Tracheal epithelial cell (primary cell): ENCODE measurements at places on chromosomes 3 and 15. TPM values are rescaled to one million over a fixed set of nuclear protein-coding genes. Genes with fewer than 3 reads are reported as not detected.

Gene SAMD7
- not detected in 2 replicates for total RNA-seq

Gene MST1R
- 8.7 and 29.2 TPM in 2 replicates for total RNA-seq

Gene ABTB1
- 4.1 and 5.1 TPM in 2 replicates for total RNA-seq

Gene CLDN18
- not detected in 2 replicates for total RNA-seq

Gene STRIT1
- not detected in 2 replicates for total RNA-seq

Gene NR2E3
- total RNA-seq: under 0.01 TPM in 1 of 2 replicates, not detected in the other

Gene TNNC1
- 0.48 TPM in 1 of 2 replicates, not detected in the other for total RNA-seq

Gene PRSS50
- total RNA-seq: not detected in 2 replicates

Gene ZBED2
- total RNA-seq: 8.3 and 11.8 TPM in 2 replicates

Gene P4HTM
- total RNA-seq: 15.4 and 20.7 TPM in 2 replicates

Gene DUOXA2
- not detected in 2 replicates for total RNA-seq
